Karpas-422 (cell line): ENCODE measurements at places on chromosomes 1 and 21. TPM values are rescaled to one million over a fixed set of nuclear protein-coding genes. Genes with fewer than 3 reads are reported as not detected.

DNA sequence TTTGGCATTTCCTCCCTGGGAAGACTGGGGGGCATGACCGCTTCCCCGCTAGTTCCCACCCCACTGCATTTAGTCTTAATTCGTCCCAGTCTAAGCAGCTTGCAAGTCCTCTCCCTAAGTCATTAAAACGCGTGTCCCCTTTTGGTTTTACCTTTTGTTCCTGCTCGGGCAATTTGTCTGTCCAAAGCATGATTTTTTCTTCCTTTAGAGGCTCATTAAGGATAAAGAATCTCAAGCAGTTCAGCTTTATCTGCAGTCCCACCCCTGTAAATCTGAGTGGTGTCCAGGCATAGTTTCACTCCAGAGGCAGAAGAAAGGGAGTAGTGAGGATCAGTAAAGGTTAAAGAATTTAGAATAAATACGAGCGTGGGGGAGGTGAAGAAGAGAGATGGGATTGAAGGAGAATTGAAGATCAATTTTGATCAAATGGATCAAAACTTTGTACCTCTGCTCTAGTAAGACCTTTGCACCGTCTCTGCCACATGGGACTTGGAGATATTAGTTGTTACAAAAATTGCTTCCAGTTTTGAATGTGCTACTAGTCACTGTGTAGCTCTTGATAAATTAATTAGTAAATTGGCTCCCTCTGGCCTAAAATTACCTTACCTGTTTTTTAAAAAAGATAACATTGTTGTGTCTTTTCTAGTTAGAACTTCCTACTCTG lies 989 bp upstream of the ETV3 start:
- H3K36me3 ChIP-seq, result peaks cover 15% of the 10 kb centered on the region
- H3K4me1 ChIP-seq, result peaks cover 19% of the 10 kb centered on the region
- H3K27me3 ChIP-seq, result no peaks in the 10 kb centered on the region
- DNase-seq, result peak; percentile 45
- H3K27ac ChIP-seq, result no peak overlapping the region

GRCh38 chr1:9150582-9151327 lies 21.9 kb upstream of the GPR157 start:
- no peaks in the 10 kb centered on the region for H3K36me3 ChIP-seq
- no peak for DNase-seq
- H3K4me3 ChIP-seq, result no peak overlapping the region

DNA sequence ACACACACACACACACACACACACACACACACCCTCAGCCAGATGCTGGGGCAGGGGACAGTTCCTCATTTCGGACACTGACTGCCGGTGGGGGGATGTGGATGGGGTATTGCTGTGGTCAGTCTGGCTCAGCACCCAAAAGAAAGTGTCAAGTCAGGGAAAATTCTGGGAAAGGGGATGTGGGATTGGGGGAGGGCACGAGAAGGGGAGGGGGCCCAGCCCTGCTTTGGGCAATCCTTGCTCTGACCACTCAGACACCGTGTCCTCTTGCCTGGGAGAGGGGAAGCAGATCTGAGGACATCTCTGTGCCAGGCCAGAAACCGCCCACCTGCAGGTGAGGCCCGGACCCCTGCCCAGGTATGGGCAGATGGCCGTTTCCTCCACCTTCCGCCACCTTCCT lies at the start of gene C1QC:
TSS of gene C1QC (plus strand) at position 253 of the 400 bp plus-strand sequence. CDS start 391 bp downstream, outside the sequence.
- DNase-seq, result no peak
- H3K4me3 ChIP-seq, result no peak within 1 kb of the TSS
- no peak within 1 kb of the TSS for H3K27ac ChIP-seq

DNA sequence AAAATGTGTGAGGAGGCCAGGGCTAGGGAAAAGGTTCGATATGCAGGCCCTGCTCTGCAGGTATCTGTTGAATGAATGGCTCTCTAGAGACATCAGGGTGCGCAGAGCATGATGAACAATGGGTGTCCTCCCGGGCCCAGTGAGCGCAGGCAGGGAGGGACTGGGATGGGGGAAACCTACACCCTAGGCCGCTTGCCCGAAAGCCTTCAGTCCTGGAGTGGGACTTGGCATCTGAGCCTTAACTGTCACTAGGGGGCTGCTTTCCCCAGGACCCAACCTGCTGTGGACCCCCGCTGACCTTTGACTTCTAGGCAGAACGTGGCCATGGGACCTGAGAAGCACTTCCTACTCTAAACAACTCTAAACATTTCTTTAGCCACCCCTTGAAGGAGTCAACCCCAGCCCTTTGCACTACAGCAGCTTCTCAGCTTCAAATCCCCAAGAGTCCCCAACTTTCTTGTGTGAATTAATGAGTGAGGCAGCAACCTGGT lies 444 bp upstream of the MAP3K6 start:
- no peak overlapping the region for H3K27ac ChIP-seq
- H3K4me1 ChIP-seq, result peaks cover 19% of the 10 kb centered on the region
- no peak for DNase-seq
- H3K36me3 ChIP-seq, result no peaks in the 10 kb centered on the region
- peak overlapping the region; percentile 82; the same call in 1 of the 2 replicates for H3K4me3 ChIP-seq

GRCh38 chr1:181603735-181604410 lies 120.6 kb downstream of the CACNA1E start:
- no peaks in the 10 kb centered on the region for H3K4me1 ChIP-seq
- no peak overlapping the region for H3K4me3 ChIP-seq
- H3K27ac ChIP-seq, result no peak overlapping the region
- H3K27me3 ChIP-seq, result no peaks in the 10 kb centered on the region
- no peaks in the 10 kb centered on the region for H3K36me3 ChIP-seq

GRCh38 chr1:174724219-174724618 lies 275.5 kb upstream of the CACYBP start:
- DNase-seq, result no peak
- no peaks in the 10 kb centered on the region for H3K36me3 ChIP-seq
- H3K4me1 ChIP-seq, result no peaks in the 10 kb centered on the region
- no peak overlapping the region for H3K4me3 ChIP-seq

- no peak overlapping the region for H3K27ac ChIP-seq
- H3K4me1 ChIP-seq, result no peaks in the 10 kb centered on the region
- DNase-seq, result no peak
- H3K36me3 ChIP-seq, result no peaks in the 10 kb centered on the region
- no peak overlapping the region for H3K4me3 ChIP-seq
- H3K27me3 ChIP-seq, result no peaks in the 10 kb centered on the region
Observed at GRCh38 chr1:224058303-224058702, 55.6 kb upstream of the FBXO28 start.

DNMT3L gene
- not detected in 2 replicates for total RNA-seq

FAM163A gene
- not detected in 2 replicates for total RNA-seq

CCDC27 gene
- not detected in 2 replicates for total RNA-seq

CFAP107 gene
- not detected in 2 replicates for total RNA-seq

FGR gene
- 3.0 and 5.6 TPM in 2 replicates for total RNA-seq
